ENCODE measurements at places on chromosomes 3 and 15.
A peak's percentile ranks its signal among the peaks of the same experiment; 100 is the strongest.

GRCh38 chr15:50970524-50970923, 62.0 kb downstream of the AP4E1 start:
- DNase-seq, result no peak

DNA sequence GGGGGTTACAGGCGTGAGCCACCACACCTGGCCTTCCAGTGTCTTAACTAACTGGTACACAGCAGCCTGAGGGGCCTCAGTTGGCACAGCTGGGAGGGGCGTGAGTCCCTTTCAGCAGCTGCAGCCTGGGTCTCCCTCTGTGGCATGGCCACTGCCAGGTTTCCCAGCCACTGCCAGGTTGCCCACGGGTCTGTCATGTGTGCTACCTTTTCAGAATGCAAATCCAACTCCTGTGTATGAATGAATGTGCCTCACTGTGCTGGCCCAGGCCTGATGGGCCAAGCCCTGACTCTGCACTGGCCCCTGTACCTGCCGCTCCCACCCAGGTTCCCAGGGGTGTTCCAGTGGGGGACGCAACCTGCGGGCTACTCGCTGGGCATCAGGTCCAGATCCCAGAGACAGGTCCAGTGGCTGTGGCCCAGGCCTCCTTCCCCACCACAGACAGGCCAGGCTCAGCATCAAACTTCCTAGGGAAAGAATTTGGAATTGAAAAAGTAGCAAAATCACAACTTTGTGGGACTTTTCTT, 26.0 kb downstream of the WHAMM start:
- no peak for DNase-seq

GRCh38 chr15:67085818-67086636, 20.6 kb downstream of the SMAD3 start:
- DNase-seq, result peak; percentile 61

DNA sequence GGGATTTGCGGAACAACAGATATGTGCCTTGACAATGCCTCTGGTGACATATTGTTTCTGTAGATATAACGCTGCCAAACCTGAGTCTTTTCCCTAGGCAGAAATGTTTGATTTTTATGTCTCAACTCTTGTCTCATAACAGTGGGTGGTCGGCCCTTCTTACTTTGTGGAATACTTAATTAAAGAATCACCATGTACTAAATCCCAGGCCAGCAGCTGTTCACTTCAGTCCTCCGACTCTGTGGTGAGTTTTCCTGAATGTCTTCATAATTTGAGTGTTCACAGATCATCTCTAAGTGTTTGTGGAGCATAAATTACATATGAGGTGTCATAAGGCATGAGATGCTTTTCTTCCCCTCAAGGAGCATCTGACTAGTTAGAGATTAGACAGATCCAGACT, 5.9 kb downstream of the FETUB start:
- DNase-seq, result no peak

DNA sequence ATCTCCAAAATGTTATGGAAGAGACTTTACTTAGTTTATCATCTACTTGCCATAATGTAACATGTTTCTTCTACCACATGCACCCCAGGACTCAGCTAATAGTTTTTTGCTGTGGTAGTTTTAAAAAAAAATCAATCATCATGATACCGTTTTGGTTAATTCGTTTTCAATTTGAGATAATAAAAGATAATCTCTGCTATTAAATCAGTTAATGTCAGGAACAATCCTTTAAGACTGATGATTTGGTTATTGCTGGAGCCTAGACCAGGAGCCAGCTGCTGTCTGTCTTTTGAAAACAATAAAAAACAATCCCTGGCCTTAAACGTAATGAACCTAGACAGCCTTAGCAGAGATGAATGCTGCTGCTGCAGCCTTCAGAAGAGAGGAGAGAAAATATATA, 403.7 kb downstream of the OXSM start:
- no peak for DNase-seq

DNA sequence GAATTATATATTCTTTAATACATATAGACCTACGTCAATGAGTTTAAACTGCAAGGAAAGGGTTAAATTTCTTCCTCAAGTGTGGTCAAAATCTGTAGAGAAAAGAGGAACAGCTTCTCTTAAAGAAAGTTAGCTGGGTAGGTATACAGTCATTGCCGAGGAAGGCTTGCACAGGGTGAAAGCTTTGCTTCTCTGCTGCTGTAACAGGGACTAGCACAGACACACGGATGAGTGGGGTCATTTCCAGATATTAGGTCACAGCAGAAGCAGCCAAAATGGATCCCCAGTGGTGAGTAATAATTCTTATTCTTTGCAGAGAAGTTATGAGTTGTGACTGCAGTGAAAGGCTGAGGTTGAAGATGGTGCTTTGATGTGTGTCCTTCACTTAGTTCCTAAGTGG, at the start of gene CD86:
Gene CD86, plus strand, starts transcription at position 148 of the 400 bp plus-strand sequence. Its CDS starts 128 bp downstream, at position 276.
- DNase-seq, result no peak

GRCh38 chr3:9179826-9180763, 69.4 kb downstream of the SRGAP3 start:
- DNase-seq, result peak; percentile 4

DNA sequence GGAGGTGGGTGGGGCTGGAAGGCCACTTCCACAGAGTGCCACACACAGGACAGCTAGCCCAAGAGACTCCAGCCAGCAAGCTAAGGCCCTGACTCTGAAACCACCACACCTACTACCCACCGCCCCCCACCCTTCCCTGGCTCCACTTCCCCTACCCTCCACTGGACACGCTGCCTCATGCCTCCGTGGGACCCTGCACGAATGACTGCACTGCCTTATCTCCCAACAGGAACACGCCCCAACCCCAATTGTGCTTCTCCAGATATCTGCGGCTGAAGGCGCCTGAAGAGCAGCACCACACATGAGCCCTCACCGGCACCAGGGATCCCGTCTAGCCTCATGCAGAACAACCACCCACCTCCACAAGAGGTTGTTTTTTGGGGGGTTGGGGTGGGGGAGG, 2.7 kb downstream of the LINGO1 start:
- no peak for DNase-seq

DNA sequence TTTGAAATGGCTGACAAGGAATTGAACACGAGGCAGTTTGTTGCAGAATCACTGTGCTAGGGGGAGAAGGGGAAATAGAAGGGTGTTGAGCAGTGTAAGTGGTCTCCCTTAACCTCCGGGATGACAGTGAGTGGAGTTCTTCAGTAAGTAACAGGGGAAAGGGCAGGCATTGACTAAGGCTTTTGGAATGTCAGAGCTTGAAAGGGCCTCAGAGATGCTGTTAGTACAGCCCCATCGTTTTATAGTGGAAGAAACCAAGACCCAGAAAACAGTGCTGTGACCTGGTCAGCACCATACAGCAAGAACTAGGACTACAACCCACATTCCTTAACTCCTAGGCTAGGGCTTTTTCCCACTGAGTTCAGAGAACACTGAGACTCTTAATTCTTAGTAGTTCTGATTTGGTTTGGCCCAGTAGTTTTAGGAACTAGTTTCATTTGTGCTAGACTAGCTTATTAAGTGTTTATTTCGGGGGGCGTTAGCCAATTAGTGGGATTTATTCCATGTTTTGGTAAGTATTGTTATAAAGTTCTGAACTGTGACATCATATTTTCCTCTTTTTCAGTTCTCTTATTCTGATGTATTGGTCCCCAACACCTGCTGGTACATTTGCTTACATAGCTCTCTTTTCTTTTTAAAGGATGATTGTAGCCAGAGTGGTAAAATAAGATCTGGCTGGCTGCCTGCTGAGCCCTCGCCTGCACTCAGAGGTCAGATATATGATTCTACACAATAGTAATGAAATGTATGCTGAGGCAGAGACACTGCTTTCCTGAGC, 34.2 kb downstream of the RAB11A start:
- DNase-seq, result no peak

- DNase-seq, result no peak
These were observed 9.4 kb downstream of the ZSCAN29 start for GRCh38 chr15:43361313-43361903.
